ENCODE measurements at places on chromosomes 6 and 20.

DNA sequence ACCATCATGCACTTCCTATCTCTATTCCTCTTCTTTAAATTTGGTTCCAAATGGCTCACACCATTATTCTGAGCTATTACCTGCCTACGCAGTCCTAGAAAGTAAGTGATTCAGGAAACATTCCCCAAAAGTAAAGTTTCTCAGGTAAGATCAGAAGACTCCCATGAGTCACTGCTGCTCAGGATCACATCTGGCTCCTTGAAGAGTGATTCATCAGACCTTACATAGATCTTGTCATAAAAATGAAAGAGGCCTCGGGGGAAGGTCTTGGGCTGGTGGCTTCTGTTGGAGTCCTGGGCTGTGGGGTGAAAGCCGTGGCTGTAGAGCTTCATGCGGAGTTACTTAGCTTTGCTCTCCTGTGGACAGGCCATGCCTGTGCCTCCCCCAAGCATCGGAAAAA, 35.9 kb downstream of the PLG start:
- no peak for DNase-seq

GRCh38 chr6:35596448-35597442, 84.0 kb upstream of the TULP1 start:
- DNase-seq, result no peak

DNA sequence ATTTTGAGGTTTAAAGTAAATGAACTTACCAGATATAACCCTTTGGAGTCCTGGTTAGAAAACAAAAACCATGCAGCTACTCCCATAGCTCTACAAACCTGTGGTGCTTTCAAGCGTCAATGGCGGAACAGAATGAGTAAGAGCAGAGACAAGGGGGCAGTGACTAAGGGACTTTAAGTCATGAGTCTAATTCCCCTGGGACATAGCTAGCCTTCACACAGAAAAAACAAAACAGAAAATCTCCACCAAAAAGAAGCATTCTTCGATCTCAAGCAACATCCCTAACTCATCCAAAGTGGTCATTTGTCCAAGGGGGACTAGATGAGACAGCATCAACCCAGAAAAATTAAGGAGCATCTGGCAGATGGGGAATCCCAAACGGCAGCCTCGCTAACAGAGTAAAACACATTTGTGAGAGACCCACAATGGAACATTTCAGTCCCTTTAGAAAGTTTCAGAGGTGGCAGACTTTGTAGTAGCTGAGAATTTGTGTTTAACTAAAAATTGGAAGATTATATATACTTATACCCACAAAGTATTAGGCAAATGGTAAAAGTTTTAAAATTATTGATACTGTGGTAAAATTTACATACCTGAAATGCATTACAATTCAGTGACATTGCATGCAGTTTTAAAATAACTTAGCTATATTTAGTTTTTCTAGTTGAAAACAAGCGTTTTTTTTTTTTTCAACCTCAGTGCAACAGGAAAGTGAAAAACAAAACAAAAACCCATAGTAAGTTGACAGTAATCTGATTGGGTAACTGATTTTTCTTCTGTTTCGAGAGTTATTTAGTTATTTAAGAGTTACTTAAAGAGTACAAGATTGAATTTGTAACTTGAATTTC, 67.5 kb downstream of the KCNQ5 start:
- no peak for DNase-seq

- peak; percentile 43 for DNase-seq
Measured at GRCh38 chr6:3061501-3061941, 6.8 kb upstream of the RIPK1 start.

GRCh38 chr6:75460681-75461080, 32.9 kb downstream of the FILIP1 start:
- DNase-seq, result no peak

- DNase-seq, result peak; percentile 14
Measured at GRCh38 chr6:44787254-44787834, 399.8 kb downstream of the CDC5L start.

DNA sequence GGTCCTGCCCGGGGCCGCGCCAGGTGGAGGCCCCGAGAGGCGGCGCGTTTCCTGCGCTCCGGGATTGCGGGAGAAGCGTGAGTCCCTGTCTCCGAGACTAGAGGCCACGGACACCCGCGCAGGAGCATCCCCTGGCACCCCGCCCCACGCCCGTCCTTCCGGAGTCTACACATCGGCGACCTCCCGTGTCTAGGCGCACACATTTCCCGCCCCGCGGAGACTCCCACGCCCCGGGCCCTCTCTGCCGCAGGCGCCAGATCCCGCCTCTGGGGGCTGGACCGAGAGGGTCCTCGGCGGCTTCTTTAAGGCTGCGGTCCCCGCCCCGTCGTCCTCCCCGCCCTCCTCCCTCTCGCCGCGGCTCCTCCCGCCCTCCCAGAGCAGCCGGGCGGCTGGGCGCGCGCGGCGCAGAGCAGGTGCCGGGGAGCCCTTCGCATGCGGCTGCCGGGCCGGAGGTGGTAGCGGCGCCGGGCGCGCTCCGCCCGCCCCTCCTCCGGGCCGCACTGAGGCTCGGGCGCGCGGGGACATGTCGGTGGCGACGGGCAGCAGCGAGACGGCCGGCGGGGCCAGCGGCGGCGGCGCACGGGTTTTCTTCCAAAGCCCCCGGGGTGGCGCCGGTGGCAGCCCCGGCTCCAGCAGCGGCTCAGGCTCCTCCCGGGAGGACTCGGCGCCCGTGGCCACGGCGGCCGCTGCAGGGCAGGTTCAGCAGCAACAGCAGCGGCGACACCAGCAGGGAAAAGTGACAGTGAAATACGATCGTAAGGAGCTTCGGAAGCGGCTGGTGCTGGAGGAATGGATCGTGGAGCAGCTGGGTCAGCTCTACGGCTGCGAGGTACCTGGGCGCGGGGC, at the start of gene PPP1R14C:
Gene PPP1R14C, plus strand, starts transcription at position 375 of the 846 bp plus-strand sequence. Its CDS starts 149 bp downstream, at position 524.
- peak; percentile 46 for DNase-seq

GRCh38 chr6:43361269-43361668, 8.2 kb downstream of the ZNF318 start:
- no peak for DNase-seq

- DNase-seq, result peak; percentile 68
Measured at GRCh38 chr20:19205981-19206396, 6.5 kb upstream of the SLC24A3 start.

- DNase-seq, result no peak
Measured at GRCh38 chr6:119129968-119130484, 51.6 kb upstream of the FAM184A start.

- DNase-seq, result no peak
Measured at GRCh38 chr20:11902285-11902697, 15.4 kb upstream of the BTBD3 start.

DNA sequence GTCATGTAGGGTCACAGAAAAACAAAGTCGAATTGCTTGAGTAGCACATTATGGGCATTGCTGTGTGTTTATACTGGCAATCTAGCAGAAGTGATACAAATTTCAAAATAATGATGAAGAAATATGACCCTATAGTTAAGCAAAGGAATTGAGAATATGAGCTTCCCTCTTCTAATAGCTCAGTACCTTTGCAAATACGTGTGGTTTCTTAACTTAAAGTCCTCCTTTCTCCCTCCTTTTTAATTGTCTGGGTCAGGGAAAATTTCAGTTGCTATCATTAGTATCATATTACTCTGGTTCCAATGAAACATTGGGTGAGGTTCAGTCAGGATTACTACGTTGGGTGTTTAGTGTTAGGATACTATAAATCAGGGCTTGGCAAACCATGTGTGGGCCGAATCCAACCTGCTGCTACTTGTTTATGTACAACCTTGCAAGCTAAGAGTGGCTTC, 166.8 kb upstream of the CARMIL1 start:
- no peak for DNase-seq

GRCh38 chr6:56393615-56394612, 146.5 kb upstream of the COL21A1 start:
- no peak for DNase-seq

GRCh38 chr6:36735110-36736071, 37.8 kb downstream of the RAB44 start:
- DNase-seq, result peak; percentile 80

DNA sequence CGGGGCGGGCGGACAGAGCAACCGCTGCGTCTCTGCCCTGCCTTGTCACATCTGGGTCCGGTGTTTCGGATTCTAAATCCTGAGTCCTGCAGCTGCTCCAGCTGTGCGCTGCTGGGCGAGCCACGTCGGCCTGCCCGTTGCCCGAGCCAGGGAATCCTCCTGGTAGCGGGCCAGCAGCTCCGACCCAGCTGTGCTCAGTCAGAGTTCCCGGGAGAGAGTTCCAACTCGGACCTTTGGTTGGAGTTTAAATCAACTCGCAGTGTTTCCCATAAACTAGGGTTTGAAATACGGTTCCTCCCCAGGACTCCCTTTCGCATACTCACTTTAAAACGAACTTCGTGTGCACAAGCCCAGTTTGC, 315 bp upstream of the PDE10A start:
- no peak for DNase-seq

DNA sequence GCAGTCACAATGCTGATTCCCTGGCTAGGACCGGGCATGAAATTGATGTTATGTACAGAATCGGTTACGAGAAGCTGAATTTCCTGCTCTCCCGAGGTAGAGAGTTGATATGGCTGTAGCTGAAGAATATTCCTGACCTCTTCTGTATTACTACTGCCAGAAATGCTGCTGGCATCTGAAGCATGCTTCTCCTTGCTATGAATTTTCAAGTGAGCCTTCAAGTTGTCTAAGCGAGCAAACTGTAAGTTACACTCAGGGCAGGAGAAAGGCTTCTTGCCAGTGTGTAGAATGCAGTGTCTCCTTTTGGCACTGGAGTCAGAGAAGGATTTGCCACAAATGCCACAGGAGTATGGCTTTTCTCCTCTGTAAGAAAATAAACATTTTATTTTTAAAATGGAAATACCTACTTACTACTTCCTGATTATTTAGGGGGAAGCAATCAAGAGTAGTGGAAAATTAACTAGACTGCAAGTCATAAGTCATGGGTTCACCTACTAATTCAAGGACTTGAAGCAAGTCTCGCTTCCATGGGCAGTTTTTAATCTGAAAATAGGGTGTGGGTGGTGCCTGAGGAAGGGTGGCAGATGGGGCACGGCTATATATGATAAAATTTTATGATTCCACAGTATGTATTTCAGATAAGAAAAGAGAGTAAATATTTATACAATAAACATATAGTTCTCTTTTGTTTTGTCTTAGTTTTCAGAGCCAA, 10.8 kb upstream of the MICAL1 start:
- DNase-seq, result no peak

DNA sequence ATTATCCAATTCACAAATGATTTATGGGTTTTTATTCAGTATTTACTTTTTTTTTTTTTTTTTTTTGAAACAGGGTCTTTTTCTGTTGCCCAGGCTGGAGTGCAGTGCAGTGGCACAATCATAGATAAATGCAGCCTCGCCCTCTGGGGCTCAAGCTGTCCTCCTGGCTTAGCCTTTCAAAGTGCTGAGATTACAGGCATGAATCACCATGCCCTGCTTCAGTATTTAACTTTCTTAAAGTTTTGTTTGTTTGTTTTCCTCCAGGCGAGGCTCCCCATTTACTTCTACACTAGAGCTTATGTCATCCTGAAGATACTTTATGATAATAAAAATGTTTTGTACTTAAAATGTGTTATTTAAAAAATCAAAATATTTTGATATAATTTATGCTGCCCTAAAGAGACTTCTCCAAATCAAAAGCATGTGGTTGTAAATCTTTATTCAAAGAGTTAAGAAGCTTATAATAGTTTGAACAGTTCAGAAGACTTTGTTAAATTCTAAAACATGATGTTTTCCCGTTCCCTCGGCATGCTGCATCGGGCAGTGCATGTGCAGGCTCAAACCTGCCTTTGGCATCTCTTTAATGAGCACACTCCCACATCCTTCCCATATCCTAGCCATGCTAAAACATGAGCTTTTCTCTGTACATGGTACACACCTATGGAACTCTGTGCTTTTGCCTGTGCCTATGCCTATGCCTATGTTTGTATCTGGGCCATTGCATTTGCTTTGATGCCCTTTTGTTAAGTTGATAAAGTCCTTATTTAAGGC, 11.0 kb downstream of the SMPDL3A start:
- no peak for DNase-seq

- DNase-seq, result no peak
Measured at GRCh38 chr6:122182061-122182460, 217.4 kb upstream of the HSF2 start.

DNA sequence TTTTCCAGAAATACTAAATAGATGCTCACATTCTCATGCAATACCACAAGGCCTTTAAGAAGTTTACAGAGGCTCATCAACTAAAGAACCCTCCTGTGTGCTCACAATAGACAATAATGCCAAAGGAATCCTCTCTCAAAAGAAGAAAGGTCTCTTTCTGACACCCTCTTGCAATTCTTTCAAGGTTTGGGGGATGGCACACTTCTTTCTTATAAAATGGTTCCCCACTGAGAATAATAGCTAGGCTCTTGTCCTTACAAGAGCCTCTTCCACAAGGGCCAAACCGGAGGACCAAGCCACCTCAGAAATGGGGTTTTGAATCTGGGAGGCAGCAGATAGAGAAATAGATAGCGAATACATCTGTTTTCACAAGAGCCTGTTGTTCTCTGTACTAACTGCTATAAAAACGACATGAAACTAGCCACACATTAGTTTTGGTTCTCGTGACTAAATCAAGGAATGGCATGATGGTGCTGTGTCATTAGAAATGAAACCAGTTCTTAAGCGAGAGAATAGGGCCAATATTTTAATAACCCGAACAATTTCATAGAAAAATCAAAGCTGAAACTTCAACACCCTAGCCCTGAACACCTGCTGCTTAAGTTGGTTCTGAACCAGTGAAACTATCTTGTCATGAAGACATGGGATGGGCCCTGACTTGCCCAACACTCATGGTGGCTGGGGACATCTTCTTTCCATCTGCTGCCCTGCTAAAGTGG, 81.1 kb downstream of the PRDM1 start:
- DNase-seq, result peak; percentile 81

- no peak for DNase-seq
Measured at GRCh38 chr6:167058261-167058660, 59.1 kb downstream of the CEP43 start.

DNA sequence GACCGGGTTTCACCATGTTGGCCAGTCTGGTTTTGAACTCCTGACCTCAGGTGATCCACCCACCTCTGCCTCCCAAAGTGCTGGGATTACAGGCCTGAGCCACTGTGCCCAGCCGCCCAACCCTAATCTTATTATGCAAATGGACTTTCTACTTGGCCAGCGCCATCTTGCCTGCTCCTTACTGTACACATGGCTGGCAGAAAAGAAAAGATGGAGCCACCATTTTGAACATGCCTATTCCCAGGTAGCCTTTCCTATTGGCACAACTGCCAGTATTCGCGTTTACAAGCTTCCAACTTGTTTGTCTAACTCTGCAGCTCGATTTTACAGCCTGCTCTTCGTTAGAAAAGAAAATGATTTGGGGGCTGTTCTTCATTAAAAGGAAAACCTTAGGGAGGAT, 84.3 kb downstream of the WDR27 start:
- no peak for DNase-seq

- DNase-seq, result no peak
Measured at GRCh38 chr6:111211411-111212030, 124.2 kb downstream of the SLC16A10 start.

DNA sequence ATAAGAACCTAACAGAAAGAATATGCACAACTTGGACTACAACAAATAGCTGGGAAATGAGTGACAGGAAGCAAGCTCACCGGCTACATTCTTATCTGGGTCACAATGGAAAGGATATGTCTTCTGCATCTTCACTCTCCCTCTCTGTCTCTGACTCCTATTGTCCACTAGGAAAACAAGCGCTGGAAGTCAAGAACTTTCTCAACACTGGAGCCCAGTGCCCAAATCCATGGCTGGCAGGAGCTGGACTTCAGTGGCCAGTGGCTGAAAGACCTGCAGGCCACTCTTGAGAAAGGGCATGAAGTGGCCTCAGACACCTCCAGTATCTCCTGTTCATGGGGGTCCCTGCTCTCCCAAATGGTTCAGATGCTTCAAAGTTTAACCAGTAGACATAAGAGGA, 62.0 kb downstream of the FAM50B start:
- DNase-seq, result no peak

Measured in activated CD4-positive, alpha-beta T cell treated with anti-CD3 and anti-CD28 coated beads, Interleukin-10, Interleukin-2, amounts not matched to agents 100 ng/mL and 50 ng/mL, durations not matched to agents 16 hours and 8 hours (primary cell).